Stimulated activated CD4-positive, alpha-beta T cell treated with anti-CD3 and anti-CD28 coated beads, TNF-alpha, amount 100 ng/mL, for 48 hours (primary cell): ENCODE measurements at places on chromosomes 2 and 18.

- DNase-seq: no peak
Measured at GRCh38 chr18:59189746-59190145, 30.2 kb upstream of the GRP start.

GRCh38 chr2:72917877-72918553 is 696 bp downstream of the EMX1 start:
- DNase-seq: no peak

DNA sequence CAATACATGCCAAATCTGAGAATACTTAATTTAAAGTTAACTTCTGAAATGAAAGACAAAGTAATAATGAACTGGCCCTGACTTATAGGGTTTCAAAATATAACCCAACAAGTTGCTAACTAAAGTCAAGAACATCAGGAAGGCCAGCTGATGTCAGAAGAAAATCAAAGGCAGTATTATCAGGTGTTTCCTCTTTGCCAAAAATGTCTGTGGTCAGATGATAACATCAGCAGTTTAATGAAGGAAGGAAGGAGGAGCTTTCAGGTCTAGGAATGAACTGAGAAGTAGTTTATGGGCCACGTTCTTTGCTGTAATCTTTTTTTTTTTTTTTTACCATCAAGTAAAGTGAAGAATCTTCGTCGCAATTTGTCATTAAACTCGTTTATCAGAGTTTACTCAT is 40.9 kb downstream of the CDH2 start:
- no peak for DNase-seq

DNA sequence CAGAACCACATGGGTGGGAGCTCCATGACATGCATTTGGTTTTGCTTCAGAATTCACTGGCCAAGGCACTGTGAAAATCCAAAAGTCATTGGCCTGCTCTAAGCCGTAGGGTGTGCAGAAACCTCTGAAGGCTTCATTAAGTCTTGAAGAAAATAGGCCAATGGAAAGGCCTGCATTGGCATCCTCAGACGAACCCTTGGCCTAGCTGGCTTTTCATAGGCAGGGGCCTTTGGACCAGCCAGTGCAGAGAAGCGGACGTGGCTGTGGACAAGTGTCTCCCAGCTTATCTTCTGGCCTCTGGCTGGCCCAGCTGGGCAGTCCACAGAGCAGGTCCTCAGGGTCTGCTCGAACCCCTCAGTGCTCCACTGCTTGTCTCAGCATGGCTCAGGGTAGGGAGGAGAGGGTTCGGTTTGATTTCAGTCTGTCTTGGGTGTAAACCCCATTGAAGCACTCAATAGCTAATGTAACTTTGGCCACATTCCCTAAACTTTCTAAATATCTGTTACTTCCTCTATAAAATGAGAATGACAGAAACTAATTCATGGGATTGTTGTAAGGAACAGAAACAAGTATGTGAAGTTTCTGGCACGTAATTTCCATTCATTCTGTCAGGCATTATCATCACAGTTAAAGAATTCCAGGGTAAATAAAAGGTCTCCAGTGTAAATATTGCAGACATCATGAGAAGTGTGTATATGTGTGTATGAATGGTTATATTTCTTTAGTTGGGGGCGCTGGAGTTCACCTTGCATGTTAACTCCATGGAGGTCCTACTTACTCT is 125.5 kb downstream of the TFCP2L1 start:
- DNase-seq: no peak

DNA sequence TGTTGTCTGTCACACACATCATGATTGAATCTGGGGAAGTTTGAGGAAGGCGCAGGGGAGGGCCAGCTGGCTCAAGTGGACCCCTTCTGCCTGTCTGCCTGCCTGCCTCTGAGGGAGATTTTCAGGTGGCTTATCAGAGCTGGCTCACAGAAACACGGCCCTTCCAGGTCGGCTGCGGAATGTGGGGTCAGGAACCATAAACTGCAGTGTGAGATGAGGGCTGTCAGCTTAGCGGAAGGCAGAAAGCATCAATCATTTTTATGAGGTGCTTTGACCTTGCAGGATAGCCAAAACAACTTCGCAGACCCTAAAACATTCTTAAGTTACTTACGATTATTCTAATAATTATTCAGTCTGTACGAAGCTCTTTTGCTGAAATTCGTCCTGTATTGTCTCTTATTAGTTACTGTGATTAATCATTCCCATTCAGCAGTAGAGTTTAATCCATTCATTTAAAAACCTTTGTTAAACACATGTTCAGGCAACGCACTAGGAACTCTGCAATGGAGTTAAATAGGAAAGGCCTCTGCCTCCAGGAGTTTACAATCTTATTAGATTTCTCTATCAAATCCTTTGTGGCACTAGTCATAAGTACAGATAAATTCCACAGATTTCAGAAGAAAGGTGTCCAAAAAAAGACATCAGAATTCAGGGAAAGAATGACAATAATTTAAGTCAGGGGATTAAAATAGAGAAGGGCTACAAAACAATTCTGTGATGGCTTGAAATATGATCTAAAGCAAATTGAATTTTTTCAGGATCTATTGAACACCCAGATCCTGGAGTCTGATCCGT is 371.6 kb downstream of the HRH4 start:
- no peak for DNase-seq

DNA sequence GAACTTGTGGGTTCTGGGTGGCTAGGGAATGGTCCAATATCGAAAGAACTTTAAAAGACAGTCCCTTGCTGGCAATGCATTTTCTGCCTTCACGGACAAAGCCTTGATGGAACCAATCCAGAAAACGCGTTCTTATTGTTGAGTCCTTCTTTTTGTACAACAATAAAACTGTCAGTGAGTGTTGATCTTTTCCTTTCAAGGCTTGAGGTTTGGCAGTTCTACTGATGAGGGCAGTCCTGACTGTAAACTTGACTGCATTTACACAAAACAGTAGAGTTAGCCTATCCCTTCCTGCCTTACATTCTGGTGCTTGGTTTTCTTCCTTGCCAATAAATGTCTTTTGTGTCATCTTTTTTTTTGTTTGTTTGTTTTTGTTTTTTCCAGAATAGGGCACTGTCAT is 2.5 kb upstream of the UGT1A7 start:
- DNase-seq: no peak

GRCh38 chr2:193272011-193272410 is 1077.3 kb upstream of the TMEFF2 start:
- DNase-seq: no peak
